Ecto neural progenitor cell (in vitro differentiated cells): ENCODE measurements at places on chromosomes 7 and 10.

DNA sequence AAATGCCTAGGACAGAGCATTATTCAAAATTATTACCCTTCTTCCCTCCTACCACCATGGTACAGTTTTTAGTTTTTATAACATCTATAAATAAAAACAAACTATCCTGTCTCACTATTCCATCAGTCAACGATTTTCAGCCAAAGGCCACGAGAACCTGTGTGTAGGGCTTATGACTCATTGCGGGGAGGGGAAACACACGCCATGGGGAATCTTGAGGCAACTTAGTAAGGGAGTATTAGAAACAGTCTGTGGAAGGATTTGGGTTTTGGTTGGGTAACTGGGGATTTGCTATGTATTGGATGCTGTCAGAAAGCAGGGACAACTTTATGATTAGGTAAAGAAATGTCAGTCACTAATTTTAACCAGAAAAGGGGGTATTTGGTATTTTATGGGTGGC, 14.7 kb downstream of the GPR141 start:
- DNase-seq, result no peak

DNA sequence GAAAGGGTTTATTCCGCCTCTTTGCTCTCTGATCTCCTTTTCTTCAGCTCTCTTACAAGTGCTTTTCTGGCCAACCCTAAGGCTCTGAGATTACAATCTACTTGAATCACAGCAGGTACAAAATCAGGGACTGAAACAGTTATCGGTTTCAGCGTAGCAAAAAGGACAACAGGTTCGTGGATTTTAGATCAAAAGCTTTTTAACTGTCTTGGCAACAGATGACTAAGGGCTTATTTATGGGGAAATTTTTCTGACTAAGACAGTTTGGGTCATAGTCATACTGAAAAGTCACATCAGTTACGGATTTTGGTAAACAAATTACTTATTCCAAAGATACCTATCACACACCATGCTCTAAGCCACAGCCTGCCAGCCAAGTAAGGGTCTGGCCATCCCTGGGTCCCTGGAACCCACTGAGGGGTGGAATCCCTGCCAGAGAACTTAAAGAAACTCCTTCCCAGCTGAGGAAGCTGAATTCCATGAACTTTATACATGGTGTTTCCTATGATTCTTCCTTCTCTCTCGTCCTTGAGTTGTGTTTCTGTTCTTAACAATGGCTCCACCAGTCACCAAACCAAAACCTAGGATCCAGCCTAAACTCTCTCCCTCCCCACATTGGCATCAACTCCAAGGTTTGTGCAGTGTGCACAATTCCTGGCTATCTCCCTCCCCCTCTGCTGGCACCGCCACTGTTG, 169.3 kb downstream of the FAM107B start:
- DNase-seq, result no peak

DNA sequence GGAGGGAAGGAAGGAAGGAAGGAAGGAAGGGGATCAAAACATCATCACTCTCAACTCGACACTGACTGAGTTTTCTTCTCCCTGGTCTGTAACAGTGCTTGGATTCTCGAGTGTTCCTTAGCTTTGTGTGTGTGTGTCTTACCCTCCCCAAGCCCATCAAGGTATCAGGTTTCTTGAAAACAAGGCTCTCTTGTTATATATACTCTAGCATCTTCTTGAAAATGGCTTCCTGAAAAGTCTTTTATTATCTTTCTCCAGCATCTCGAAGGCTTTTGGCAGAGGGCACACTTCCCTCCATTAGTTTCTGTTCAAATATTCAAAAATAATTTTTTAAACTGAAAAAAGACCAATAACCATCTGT, 13.4 kb downstream of the SERPINE1 start:
- no peak for DNase-seq

DNA sequence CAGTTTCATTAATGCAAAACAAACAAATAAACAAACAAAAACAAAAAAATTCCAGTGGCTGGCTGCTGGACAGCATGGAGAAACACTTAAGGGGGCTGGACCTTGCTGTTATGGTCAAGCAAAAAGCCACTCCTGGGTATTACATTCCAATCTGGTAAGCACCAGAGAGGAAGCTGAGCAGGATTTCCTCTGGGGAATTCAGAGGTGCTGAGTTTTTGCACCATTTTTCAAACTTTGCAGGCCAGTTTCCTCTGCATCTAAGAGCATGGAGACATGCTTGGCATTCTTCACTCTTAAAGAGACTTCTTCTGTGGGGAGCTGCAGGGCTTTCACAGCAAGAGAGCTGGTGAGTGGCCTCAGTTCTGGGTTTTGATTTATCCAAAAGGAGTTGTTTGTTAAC, 84.5 kb downstream of the FZD1 start:
- DNase-seq, result no peak

DNA sequence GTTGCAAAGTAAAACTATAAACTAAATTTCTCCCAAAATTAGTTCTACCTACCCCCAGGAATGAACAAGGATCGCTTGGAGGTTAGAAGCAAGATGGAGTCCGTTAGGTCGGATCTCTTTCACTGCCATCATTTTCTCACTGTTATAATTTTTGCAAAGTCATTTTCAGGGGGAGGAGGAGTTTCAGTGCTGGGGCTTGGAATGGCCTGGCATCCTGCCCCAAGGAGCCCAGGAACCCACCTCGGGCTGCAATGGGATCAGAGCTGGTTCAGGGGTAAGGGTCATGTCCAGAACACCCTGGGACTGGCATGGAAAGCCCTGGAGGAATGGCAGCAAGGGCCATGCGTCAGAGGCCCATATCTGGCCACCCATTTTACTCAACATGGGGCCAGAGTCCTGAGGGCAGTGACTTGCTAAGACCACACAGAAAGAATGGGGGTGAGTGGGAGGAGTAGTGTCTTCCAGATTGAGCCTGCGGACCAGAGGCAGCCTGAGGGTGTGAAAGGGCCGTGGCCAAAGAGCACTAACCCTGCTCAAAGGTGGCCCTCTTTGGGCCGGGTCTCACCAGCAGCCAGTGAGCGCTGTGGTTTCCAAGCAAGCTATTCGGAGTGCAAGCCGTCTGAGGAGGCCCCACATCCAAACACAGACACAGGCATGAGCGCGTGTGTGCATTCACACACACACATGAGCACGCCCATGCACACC, 31.8 kb downstream of the GPRIN2 start:
- no peak for DNase-seq

- DNase-seq, result no peak
Observed at GRCh38 chr10:66746711-66747110, 179.1 kb upstream of the LRRTM3 start.

DNA sequence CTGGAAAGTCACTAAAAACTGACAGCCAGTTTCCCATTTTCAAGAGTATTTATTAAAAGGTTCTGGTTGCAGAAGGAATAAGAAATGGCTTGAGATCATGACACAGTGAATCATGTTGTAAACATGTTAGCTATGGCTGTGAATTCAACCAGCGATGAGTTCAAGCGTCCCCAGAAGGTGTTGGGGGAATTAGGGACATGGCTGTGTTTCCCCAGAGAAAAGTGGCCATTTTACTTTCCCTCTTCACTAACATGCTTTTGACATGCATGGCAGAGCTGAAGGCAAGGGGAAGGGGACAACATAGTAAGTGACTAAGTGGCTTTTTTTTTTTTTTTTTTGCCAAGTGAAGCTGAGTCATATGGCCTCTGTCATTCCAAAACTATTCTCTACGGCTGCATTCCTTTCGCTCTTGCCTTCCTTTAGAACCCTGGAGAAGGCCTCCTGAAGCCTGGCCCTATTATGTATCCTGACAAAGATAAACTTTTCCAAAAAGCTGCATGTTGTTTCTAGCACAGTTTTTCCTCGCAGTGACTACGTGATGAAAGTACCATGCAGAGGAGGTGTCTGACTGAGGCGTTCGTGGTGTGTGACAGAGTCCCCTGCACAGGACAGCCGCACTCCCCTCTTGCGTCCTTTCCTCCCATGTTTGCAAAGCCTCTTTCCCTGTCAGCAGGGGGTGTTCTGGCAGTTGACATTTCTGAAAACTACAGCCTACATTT, 46.9 kb downstream of the EGFR start:
- DNase-seq, result no peak

DNA sequence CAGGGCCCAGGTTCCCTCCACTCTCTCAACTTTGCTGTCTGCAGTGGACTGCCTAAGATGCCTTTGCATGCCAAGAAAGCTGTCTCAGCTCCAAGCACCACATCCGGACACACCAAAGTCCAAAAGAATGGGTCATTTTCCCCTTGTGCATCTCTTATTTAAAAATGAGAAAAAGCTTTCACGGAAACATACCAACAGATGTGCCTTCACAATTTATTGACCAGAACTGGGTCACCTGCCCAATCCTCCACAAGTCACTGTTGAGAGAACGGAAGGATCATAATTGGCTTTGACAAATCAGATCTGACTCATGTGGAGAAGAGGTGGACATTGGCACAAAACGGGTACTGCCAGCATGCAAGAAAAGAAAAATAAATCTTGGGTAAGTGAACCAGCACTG, 258.3 kb downstream of the SNX13 start:
- no peak for DNase-seq

- no peak for DNase-seq
Observed at GRCh38 chr7:28266402-28266801, 85.8 kb upstream of the JAZF1 start.

GRCh38 chr7:101129603-101130117, 2.8 kb downstream of the SERPINE1 start:
- no peak for DNase-seq

DNA sequence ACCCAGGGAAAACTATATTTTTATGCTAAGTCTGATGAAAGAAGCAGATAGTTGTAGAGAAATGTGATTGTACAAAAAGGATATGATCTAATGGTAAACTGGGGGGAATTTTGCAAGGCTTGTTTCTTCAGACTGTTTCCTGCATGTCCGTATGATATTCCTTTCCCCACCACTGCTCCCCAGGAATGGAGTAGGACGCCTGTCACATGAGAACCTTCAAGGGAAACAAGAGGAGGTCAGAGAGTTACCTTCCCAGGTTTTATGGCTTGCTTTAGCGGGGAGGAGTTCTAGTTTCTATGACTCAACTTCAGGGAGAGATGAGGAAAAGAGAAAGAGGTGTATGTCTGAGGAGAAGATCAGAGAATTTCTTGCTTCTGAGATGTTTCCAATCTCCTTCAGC, 16.4 kb upstream of the ITPRID1 start:
- DNase-seq, result no peak

DNA sequence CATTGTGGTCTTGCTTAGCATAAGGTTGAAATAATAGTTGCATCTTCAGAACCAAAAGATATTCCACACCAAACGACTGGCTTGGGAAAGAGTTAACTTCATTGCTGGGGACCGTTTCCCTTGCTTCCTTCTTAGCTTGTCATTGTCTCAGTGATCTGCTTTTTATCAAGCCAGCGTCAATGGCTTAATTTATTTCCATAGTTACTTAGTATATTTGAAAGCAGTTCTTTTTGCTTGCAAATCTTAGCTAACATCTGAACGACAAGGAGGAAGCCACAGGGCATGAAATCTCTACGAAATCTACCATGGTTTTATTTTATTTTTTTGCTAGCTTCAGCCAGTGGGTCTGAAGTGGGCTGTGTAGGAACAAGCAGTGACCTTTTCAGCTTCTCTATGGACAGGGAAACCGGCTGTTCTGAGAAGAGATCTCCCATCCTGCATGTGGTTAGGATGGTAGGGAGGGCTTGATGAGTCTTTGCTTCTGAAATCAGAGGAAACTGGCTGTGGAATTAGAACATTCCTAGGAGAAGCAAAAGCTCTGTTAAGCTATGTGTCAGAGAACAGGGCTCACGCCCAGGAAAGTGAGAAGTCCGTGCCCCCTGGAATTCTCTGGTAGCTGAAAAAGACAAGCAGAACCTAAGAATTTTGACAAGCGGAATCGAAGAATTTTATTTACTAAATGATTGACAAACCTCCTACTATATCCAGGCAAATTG, 8.0 kb downstream of the SLC18A2 start:
- DNase-seq, result no peak

DNA sequence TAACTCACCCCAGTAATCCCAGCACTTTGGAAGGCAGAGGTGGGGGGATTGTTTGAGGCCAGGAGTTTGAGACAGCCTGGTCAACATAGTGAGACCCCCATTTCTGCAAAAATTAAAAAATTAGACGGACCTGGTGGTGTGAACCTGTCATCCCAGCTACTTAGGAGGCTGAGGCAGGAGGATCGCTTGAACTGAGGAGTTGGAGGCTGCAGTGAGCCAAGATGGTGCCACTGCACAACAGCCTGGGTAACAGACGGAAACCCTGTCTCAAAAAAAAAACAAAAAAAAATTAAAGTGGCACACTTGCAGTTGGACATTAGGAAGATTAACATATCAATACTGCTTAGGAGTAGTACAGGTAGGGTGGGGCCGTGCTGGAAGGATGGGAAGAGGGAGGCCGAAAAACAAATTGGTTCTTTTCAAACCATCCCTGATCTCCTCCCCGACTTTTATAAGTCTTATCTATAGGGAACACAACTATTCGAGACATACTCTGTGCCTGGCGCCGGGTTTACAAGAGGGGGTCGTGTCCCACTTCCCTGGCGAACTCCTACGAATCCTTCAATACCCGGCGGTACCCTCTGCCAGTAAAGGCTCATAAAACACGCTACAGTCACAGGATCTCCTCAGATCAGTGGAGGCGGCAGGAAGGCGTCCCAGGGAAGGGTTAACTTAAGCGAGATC, 628 bp downstream of the TAF6 start:
- no peak for DNase-seq

DNA sequence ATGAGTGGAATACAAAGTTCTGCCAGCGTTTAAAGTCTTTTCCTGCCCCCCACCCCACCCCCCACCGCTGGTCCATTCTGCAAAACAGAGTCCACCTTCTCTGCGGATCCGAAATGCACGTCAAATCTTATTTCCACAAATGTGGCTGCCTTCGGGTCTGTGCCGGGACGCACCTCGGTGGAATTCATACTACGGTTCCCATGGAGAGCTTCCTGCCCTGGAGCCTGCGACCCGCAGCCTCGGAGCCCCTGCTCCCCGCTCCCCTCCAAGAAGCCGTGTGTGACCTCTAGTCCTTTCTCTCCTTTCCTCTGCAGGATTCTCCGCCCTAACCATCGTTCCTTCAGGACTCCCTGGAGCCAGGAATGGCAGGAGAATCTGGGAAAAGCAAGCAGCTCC, 12.5 kb upstream of the CALML5 start:
- no peak for DNase-seq

DNA sequence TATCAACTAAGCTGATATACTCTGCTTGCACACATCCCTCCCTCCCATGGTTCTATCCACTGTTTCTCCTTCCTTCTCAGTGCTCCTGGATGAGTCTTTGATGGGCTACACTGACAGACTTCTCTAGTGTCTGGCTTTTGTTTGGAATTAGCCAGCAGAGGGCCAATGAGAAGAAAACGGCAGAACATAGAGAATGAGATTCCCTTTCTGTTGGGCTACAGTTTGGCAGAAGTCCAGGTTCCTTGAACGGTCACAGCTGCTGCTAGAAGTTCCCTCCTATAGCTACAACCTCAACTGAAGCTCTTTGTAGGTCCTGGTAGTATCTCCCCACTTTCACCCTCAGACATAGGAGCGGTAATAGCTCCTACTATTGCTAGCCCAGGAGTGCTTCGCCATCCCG, 251.1 kb upstream of the LRRN3 start:
- no peak for DNase-seq

- DNase-seq, result no peak
Observed at GRCh38 chr10:121374121-121374520, 224.1 kb downstream of the FGFR2 start.
